SK-N-SH (cell line): ENCODE measurements at places on chromosomes 11 and 22.

- no peak for DNase-seq
Measured at GRCh38 chr11:12573707-12574485, 100.3 kb upstream of the TEAD1 start.

DNA sequence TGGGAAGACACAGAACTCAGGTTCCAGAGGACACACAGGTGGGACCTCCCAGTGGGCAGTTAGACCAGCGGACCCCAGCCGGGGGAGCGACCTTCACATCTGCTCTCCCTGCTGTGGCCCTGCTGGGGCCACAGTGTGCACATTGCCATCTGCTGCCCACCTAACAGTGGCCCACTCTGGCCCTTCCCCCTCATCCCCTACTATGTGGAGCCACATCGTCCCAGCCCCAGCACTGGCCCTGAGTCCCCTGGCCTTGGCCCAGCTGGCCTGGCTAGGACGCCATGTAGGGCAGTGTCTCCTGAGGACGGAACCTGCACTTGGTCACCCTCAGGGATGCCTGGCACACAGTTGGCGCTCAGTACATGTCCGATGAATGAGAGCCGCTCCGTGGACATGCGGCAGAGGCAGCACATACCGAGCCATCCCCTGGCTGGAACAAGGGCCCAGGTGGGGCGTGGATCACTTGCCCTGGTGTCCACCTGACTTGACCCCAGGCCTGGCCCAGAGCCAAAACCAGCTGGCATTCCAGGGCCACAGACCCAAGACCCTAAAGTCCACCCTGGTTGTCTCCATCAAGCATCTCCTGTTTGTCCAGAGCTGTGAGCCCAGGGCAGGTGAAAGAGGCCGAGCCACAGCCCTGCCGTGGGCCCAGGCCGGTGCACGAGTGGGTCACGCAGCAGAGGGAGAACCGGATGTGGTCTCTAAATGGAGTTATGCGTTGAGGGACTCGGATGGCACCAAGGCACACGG lies 93.1 kb upstream of the FGF3 start:
- no peak for DNase-seq

DNA sequence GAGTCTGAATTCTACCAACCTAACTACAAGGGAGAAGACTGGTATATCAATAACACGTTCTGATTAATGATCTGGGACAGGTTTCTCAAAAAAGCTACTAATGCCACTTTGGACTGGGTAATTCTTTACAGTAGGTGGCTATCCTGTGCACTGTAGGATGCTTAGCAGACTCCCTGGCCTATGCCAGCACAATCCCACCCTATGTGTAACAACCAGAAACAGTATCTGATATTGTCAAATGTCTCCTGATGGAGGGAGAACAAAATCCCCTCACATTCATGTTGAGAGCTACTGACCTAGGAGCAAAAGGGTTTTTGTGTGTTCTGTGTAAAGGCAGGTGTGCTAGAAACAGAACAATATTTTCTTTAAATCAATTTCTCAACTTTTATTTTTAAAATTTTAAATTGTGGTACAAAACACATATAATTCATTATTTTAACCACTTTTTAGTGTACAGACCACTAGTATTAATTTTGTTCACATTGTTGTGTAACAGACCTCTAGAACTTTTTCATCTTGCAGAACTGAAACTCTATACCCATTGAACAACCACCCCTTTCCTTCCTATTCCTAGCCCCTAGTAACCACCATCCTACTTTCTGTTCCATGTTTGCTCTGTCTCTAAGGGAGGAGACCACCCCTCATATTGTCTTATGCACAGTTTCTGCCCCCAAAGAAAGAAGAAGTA lies 2.1 kb upstream of the MS4A6A start:
- DNase-seq, result no peak

- no peak for DNase-seq
Measured at GRCh38 chr11:10894666-10895065, 36.8 kb upstream of the ZBED5 start.

- DNase-seq, result no peak
Measured at GRCh38 chr11:42598341-42598740, 713.5 kb upstream of the API5 start.

GRCh38 chr11:85967457-85967856 lies 101.4 kb downstream of the PICALM start:
- DNase-seq, result no peak

GRCh38 chr11:9783986-9784385 lies 120.1 kb downstream of the SWAP70 start:
- no peak for DNase-seq

DNA sequence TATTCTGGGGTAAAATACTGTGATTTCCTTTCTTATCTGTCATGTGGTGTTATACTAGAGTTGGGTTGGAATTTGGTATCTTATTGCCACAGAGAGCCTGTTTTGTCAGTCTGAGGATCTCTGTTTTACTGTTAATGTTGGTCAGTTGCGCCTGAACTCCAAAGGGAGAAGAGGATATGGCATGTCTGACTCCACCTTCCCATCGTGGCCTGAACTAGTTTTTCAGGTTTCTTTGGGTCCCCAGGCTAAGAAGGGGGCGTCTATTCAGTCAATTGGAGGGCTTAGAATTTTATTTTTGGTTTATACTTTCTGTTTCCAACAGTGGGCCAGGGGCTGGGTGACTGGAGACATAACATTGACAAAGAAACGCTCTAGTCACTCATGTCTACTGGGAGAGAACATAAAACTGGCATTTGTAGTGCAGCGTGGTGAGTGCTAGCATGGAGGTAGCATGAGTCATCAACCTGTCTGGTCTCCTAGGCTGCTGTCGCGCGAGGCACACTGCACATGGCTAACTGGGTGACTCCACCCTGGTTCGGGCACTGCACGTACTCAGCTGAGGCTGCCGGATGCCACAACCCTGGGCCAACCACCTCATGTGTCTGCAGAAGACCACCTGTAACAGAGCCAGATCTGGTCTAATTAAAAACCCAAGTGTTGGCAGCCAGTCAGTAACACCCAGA lies 120.1 kb upstream of the OR9Q1 start:
- no peak for DNase-seq

DNA sequence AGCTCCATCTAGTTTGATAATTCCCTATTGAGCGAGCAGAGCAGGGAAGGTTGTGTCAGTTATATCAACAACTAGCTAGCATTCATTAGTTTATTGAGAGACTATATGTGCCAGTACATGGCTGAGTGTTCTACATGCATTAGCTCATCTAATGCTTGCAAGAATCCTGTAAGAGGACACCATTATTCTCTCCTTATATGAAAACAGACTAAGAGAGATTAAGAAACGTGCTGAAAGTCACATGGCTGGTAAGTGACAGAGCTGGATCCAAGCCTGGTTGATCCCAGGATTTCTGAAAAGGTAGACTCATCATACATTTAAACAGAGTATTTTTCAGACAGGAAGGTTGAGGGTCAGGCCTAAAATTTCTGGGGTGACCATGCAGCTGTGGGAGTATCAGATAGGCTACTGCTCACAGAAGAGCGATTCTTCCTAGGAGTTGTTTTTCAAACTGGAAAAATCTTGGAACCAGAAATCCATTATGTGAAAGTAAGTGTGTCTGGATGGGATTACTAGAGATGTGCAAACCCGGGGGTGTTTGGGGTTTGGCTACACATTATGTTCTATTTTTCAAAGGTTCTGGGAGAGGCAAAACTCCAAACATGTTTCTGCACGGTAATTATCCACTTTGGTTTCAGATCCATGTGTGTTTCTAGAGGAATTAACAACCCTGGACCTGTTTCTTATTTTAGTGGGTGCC lies 213.3 kb downstream of the FAM76B start:
- DNase-seq, result no peak

GRCh38 chr11:73155102-73155501 lies 13.0 kb upstream of the FCHSD2 start:
- DNase-seq, result no peak

DNA sequence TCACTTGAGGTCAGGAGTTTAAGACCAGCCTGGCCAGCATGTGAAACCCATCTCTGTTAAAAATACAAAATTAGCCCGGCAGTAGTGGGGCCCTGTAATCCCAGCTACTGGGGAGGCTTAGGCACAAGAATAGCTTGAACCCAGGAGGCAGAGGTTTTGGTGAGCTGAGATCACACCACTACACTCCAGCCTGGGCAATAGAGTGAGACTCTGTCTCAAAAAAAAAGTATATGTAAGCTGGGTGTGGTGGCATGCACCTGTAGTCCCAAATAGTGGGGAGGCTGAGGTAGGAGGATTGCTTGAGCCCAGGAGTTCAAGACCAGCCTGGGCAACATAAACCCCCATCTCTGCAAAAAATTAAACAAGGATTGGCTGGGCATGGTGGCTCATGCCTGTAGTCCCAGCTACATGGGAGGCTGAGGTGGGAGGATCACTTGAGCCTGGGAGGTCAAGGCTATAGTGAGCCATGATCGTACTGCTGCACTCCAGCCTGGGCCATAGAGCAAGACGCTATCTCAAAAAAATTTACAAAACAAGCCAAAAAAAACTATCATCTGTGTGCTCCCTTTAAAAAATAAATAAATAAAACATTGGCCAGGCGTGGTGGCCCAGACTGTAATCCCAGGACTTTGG lies 10.8 kb downstream of the CRKL start:
- DNase-seq, result no peak

DNA sequence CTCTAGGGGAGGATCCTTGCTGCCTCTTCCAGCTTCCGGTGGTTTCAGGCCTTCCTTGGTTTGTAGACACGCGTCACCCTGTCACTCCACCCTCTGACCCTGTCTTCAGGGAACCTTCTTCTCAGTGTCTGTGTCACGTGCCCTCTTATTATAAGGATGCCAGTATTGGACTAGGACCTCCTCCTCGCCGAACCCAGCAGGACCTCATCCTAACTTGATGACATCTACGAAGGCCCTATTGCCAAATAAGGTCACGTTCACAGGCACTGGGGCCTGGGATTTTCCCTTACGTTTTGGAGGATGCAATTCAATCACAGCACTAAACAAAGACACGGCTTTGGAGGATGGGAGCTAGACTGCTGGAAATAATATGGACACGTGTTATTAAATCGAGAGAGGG lies 408.7 kb downstream of the BRD1 start:
- DNase-seq, result no peak

DNA sequence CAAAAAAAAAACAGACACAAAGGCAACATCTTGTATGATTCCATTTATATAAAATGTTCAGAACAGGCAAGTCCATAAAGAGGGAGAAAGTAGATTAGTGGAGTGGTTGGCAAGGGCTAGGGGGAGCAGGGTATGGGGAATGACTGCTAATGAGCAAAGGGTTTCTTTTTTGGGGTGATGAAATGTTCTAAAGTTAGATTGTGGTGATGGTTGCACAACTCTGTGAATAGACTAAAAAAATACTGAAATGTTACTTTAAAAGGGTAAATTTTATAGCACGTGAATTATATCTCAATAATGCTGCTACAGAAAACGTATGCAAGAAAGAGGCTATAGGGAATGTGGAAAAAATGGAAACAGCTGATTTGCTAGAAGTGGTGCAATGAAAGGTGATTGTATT lies 155.1 kb downstream of the TENM4 start:
- DNase-seq, result no peak

DNA sequence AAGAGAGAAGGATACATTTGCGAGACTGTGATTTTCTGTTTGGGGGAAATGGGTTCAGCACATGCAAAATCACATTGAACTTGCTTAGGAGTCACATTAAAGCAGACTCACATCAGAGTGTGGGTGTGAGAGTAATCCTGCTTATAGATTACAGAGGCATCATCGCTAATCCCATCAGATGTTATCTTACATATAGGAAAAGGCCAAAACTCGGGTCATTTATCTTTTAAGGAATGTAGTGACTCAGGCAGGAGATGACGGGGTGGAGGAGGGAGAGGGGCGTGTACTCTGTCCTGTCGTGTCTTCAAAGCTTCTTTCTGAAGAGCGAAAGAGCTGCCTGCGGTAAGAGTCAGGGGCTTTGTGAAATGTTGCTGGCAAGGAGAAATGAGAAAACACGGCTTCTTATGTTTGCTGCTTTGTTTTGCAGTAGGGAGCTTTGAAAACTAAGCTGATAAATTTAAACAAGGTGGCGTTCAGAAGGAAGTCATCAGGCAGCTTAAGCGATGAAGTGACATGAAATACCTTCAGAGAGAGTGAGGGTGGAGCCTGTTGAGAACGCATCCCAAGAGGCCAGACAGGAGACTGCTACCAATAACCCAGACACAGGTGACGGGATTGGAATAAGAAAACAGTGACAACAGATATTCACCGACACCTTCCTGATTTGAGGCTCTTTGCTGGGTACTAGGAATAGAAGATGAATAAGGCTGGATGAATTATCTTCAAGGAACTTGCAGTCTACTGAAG lies 2.2 kb upstream of the C11orf16 start:
- no peak for DNase-seq

DNA sequence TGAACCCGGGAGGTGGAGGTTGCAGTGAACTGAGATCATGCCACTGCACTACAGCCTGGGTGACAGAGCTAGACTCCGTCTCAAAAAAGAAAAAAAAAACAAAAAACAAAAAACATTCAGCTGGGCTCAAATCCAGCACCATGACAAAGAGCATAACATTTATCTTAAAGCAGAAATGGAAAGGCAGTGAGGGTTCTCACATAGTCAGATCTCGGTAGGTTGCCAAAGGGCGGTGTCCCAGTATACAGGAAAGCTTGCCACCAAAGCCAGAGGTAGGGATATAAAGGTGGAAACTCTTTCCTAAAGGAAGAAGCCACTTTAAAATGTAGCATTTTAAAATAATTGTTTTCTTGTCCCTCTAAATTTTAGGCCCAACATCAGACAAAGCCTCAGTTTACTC lies 22.4 kb upstream of the CAPRIN1 start:
- no peak for DNase-seq

DNA sequence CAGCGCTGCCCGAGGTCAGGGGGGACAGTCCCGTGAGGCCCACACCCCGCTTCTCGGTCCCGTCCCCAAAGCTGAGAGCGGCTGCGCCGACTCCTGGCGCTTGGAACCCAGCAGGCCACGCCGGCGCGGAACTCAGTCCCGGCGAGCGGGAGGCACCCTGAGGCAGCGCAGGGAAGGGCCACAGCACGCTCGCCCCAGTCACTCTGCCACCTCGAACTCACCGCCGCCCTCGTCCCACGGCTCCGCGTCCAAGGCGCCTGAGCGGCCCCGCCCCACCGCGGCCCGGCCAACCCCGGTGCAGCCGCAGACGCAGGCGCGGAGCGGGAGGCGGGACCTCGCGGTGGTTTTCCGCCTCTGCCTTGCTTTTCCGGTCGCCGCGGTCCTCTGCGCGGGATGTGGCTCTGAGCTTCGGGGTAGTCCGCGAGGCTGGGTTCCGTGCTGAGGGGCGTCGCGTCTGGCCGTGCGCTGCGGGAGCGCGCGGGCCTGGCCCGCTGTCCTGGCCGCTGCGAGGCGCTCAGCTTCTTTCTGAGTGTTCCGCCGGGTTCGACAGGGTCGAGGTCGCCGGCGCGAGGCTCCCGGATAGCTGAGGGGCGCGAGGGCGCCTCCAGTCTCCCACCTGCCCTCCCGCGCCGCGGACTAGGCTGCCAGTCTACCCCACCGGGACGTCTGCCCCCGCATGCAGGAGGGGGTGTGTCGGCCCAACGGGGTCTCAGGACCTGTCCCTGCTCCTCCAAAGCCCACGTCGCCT lies at the start of gene CDPF1:
Gene CDPF1, minus strand, starts transcription at position 259 of the 748 bp plus-strand sequence. CDS start 2,009 bp downstream, outside the sequence.
- DNase-seq, result peak; percentile 98

GRCh38 chr11:46612326-46612725 lies 4.7 kb downstream of the HARBI1 start:
- no peak for DNase-seq

GRCh38 chr22:38442967-38443627 lies 11.9 kb downstream of the KCNJ4 start:
- DNase-seq, result no peak
